ENCODE measurements at places on chromosomes 3 and 15.

DNA sequence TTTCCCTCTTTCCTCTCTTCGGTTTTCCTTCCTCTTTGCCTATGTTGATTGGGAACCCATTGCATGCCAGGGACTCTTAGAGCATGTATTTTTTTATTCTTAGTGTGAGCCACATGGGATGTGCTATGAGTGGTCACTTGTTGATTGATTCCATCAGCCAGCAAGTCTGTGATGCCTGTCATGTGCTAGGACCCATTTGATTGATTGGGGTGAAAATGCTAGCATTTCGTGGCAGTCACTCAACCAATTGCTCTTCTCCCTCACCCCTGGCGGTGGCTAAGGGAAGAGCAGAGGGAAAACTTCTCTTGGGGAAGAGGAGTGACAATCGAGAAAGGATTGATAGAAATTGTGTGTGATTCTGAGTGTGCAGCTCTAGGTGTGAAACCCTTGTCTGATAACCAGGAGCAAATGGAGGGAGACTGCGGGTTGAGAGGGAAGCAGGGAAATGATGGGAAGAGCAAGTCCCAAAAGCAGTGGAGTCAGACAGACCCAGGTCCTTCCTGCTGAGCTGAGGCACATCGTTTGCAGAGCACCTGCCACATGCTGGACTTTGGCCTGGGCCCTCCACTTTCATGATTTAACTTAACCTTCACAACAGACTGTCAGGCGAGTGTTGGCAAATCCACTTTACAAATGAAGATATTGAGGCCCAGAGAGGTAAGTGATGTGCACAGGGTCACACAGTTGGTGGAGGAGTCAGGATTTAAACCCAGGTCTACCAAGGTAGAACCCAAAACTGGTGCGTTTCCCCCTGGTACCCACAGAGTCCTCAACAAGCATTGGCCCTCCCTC is 40.0 kb downstream of the SLC6A11 start:
- DNase-seq, result no peak

GRCh38 chr3:170323331-170323730 is 34.2 kb upstream of the SKIL start:
- no peak for DNase-seq

DNA sequence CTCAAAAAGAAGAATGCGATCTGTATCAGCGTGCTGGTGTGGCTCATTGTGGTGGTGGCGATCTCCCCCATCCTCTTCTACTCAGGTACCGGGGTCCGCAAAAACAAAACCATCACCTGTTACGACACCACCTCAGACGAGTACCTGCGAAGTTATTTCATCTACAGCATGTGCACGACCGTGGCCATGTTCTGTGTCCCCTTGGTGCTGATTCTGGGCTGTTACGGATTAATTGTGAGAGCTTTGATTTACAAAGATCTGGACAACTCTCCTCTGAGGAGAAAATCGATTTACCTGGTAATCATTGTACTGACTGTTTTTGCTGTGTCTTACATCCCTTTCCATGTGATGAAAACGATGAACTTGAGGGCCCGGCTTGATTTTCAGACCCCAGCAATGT is 1.3 kb downstream of the P2RY1 start:
- no peak for DNase-seq

DNA sequence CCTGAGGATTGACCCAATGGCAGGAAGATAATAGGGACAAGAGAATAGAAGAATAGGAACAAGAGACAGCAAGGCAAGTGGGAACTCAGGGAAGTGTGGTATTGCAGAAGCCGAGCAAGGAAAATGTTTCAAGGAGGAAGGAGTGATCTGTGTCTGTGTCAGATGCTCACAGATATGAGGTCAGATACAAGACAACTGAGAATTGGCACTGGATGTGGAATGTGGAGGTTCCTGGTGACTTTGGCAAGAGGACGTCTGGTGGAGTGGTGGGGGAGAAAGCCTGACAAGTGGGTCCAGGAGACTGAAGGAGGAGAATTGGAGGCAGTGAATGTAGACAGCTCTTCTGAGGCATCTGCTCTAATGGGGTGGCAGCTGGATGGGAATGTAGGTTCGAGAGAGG is 24.1 kb downstream of the GYG1 start:
- no peak for DNase-seq

- no peak for DNase-seq
Observed at GRCh38 chr3:52043750-52044149, 12.6 kb downstream of the DUSP7 start.

- DNase-seq, result peak; percentile 19
Observed at GRCh38 chr3:15953841-15954240, 156.1 kb upstream of the ANKRD28 start.

DNA sequence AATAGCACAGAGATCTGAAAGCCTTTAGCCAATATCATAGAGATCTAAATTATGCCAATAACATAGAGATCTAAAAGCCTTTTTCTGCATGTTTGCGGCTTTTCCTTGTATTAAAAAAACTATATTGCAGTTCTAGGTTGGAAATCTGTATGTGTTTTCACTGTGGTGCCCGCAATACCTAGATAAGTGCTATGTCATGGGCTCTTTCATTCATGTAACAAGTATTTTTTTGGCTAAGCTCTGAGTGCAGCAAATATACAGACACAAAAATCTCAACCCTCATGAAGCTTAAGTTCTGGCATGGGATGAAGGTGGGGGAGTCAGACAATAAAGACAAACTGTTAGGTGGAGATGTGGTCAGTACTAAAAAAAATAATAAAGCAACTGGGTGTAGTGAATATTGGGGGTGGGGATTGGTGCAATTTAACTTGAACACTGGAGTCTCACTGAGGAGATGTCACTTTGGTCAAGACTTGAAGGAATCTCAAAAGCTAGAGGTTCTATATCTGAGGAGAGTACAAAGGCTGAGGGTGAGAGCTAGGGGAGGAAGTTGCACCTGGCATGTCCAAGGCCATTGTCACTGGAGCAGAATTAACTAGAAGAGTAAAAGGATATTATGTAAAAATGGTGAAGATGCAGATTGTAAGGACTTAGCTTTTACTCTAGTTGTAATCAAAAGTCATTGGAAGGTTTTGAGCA is 973 bp downstream of the BUB1B start:
- no peak for DNase-seq

DNA sequence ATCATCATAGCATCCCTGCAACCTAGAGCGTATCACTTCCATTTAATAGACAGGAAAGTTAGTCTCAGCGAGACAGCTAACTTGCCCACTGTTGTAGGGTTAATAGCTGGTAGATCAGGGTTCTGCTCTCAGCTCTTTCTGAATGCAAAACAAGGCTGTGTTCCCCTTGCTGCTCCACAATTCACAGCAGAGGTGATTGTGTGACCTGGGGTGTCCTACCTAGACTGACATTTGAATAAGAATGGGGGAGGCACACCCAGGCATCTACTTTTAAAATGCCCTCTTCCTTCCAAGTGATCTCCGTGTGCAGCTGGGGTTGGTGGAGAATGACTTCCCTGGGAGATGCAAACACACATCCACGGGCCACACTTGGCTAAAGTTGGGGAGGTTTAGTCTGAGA is 43.0 kb upstream of the CACNA2D3 start:
- no peak for DNase-seq

- no peak for DNase-seq
Observed at GRCh38 chr3:44240061-44240460, 1.6 kb upstream of the TOPAZ1 start.

DNA sequence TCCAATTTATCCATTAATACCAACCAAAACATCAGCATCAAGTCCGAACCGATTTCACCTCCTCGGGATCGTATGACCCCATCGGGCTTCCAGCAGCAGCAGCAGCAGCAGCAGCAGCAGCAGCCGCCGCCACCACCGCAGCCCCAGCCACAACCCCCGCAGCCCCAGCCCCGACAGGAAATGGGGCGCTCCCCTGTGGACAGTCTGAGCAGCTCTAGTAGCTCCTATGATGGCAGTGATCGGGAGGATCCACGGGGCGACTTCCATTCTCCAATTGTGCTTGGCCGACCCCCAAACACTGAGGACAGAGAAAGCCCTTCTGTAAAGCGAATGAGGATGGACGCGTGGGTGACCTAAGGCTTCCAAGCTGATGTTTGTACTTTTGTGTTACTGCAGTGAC is 20.8 kb downstream of the LYSMD4 start:
- DNase-seq, result no peak

- DNase-seq, result no peak
Observed at GRCh38 chr3:55190331-55190730, 262.5 kb upstream of the LRTM1 start.

- no peak for DNase-seq
Observed at GRCh38 chr15:93026380-93026817, 62.6 kb downstream of the RGMA start.

- no peak for DNase-seq
Observed at GRCh38 chr3:16404349-16404895, 109.1 kb downstream of the RFTN1 start.

DNA sequence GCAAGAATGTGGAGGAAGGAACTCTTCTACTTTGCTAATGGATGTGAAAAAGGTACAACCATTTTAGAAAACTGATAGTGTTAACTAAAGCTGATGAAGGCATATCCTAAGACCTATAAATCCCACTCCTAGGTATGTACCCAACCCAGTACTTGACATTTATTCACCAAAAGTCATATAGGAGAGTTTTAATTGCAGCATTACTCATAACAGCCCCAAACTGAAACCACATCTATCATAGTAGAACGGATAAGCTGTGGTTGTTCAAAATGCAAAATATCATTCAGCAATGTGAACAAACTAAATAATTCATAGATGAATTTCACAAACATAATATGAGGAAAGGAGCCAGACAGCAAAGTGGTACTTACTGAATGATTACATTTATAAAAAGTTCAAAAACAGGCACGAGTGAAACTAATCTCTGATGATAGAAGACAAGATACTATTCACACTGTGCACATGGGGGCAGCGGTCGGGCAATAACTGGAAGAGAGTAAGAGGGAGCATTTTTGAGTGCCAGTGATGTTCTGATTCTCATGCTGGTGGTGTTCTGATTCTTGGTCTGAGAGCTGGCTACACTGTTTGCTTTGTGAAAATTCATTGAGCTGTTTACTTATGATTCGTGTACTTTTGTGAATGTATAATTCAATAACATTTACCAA is 34.3 kb downstream of the GOLIM4 start:
- DNase-seq, result peak; percentile 9

DNA sequence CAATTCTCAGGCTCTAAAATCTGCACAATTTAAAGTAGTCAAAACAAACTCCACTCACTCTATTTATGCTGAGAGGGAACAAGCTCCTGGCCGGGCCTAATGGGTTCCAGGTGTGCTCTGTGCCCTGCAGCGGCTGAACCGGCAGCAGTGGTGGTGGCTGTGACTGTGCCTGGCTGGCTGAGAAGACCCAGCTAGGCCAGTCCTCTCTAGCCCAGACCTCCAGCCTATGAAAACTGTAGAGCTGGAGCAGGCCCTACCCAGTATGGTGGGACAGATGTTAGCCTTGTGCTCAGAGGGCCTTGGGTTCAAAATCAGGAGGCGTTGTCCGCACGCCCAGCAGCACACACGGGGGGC is 37.0 kb downstream of the EPHB3 start:
- DNase-seq, result no peak

DNA sequence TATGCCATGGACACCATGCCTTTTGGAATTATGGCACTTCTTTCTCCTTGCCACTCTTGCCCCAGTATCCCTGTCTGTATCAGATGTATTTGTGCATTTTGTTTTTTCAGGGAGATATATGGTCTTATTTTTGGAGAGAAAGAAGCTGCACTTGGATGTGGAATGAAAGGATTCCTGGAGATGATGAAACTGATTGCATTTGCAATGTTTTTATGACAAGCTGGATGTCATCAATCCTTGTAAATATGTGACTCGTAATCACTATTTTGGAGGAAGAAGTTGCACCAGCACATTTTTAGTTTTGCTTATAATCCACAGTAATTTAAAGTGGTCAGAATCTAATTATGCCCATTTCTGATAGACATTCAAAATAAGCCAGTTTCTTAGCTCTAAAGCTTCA is 165.0 kb downstream of the NR1D2 start:
- DNase-seq, result no peak

DNA sequence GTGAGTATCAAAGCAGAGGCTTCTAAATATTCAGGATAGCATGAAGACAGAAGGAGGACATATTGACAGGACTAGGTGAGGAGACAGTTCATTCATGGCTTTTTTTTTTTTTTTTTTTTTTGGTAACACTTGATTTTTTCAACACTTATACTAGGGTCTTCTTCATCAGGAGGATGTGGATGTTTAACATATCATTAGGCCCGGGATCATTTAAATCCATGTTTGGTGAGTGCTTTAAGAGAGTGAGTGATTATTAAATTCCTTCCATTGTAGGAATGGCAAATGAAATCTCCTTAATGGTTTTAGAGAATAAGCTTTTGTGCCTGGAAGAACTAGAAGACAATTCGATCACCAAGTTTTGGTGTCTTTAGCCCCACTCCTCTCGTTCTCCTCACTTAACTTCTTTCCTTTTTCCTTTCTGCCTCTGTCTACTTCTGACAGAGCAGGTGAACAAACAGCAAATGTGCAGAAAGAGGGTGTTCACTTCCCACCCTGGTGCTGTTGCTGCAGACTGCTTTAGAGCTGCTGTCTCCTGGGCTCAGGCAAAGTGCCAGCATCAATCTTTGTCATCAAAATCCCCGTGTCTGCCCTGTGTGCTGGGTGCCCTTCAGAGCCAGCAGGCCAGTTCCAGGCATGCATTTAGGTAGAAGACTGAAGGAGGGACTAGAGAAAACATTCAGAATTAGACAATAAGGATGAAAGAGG is 35.6 kb upstream of the RAB11A start:
- no peak for DNase-seq

GRCh38 chr15:42185801-42186200 is 22.3 kb downstream of the VPS39 start:
- no peak for DNase-seq

GRCh38 chr15:55283379-55284147 is 6.0 kb downstream of the RAB27A start:
- no peak for DNase-seq

DNA sequence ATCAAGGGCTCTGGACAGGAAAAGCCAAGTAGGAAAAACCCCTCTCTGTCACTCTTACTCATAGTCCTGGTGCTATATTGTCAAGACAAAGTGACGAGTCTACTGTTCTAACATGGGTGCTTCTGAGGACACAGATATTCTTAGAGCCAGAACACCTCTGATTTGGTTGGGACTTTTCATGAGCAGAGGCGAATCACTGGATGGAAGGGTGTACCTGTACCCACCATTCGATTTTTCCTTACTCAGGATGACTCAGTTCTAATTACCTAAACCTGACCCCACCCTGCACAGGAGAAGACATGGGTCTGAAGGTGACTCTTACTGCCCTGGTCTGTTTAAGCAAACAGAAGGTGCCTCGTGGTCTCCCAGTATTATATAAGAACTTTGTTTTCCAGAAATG is 58.5 kb downstream of the ABCC5 start:
- no peak for DNase-seq

DNA sequence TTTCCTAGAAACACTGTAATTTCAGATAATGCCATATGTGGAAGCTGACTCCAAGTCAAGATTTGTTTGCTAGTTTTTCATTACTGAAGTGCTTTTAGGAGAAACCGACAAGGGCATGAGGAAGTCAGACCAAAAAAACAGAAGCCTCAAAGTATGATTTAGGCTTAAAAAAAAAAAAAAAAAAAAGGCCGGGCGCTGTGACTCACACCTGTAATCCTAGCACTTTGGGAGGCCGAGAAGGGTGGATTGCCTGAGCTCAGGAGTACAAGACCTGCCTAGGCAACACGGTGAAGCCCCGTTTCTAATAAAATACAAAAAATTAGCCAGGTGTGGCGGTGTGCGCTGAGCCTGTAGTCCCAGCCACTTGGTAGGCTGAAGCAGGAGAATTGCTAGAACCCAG is 11.6 kb downstream of the RPL15 start:
- DNase-seq, result no peak

Measured in GM13977 (cell line).